NCI-H1105 (cell line): ENCODE measurements at places on chromosomes 4 and X.

DNA sequence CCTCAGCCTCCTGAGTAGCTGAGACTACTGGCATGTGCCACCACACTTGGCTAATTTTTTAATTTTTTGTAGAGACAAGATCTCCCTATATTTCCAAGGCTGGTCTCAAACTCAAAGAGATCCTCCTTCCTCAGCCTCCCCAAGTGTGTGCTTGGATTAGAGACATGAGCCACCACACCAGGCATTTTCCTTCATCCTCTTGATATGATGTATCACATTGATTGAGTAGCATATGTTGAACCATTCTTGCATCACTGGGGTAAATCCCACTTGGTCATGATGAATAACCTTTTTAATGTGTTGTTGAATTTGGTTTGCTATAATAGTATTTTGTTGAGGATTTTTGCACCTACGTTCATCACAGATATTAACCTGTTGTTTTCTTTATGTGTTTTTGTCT, 24.2 kb upstream of the PPM1K start:
- no peak for DNase-seq

DNA sequence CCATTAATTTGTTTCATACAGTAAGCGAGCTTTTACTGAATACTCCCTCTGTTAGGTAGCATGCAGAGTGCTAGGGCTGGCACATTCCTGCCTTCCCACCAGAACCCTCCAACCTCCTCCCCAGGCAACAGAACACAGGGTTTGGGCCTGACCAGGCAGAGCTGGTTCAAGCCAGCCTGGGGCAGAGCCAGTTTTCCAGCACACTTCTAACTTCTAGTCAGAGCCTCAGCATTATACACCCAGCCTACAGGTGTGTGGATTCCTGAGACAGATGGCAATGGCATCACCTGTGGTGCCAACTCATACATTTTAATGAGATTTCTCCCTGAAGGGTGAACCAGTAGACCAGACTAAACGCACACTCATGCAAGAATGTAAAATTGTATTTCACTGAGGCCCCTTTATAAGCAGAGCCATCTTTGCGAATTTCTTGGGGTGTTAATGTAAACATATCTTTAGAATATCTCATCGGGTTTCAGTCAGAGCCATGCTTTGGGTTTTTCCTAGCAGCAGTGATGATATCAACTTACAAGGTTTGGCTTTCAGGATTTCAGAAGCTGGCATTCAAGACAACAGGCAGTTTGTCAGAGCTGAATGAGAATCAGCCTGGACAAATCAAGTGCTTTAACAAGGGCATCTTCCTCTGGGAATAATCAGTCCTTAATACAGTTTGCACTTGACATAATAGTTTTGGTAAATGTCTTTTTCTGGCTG, 92.0 kb downstream of the GATB start:
- no peak for DNase-seq

DNA sequence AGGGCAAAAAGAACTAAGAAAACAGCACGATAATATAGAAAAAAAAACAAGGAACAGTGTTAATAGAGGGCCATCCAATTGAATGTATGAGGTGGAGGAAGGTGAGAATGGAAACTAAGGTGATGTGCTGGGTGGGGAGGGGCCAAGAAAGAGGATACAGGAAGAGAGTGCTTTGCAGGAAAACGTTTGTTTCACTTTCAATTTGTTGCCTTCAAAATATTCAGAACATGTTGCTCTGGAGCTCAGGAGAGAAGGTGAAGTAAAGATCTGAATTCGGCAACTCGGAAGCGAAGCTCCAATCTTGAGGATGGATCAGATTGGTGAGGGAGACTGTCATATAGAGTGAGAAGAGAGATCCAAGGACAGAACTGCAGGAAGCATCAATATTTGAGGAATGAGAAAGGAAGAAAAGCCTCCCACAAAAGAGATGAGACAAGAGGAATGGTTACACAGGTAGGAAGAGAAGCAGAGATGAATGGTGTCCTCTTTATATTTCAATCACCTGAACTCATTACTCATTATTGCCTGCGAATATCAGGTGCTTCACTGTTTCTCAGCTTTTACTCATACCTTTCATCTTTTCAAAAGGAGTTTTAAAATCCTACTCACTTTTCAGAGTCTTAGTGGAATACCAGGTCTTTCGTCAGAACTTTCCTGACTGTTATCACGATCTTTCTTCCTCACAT, 14.7 kb upstream of the SEC24D start:
- no peak for DNase-seq

DNA sequence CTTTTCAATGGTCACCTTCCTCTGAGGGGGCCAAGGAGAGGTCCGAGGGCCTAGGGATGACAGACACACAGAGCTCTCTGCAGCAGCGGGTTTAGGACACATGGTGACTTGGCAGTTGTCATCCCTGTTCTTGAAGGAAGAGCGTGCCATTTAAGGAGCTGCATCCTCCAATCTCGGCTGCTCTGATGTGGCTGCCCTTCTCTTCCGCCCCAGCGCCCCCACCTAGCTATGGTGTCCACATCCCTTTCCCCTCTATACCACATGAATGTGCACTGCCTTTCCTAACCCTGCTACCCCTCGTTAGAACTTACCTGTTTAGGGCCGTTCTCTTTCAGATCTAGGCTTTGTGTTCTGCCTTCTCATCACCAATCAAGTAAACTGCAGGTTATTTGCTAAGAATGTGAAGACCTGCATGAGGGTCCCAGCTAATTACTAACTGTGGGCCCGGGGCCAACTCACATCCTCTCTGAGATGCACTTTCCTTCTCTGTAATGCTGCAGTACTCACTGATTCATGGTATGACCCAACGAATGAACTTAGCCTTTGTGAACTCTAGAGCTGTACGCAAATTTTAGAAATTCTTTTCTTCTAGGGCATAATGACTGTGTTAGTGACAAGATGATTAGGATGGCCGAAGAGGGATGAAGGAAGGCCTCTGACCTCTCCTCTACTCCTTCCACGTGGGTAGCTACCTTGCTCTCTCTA, 38.2 kb downstream of the CHST7 start:
- no peak for DNase-seq

GRCh38 chrX:10769195-10769594, 148.8 kb upstream of the MID1 start:
- peak; percentile 57 for DNase-seq
